NCI-H1694 (cell line): ENCODE measurements at places on chromosomes 2 and 18.

- DNase-seq: no peak
Measured at GRCh38 chr2:85053802-85054201, 79.4 kb upstream of the TCF7L1 start.

- DNase-seq: no peak
Measured at GRCh38 chr2:132460781-132461180, 44.2 kb downstream of the GPR39 start.

DNA sequence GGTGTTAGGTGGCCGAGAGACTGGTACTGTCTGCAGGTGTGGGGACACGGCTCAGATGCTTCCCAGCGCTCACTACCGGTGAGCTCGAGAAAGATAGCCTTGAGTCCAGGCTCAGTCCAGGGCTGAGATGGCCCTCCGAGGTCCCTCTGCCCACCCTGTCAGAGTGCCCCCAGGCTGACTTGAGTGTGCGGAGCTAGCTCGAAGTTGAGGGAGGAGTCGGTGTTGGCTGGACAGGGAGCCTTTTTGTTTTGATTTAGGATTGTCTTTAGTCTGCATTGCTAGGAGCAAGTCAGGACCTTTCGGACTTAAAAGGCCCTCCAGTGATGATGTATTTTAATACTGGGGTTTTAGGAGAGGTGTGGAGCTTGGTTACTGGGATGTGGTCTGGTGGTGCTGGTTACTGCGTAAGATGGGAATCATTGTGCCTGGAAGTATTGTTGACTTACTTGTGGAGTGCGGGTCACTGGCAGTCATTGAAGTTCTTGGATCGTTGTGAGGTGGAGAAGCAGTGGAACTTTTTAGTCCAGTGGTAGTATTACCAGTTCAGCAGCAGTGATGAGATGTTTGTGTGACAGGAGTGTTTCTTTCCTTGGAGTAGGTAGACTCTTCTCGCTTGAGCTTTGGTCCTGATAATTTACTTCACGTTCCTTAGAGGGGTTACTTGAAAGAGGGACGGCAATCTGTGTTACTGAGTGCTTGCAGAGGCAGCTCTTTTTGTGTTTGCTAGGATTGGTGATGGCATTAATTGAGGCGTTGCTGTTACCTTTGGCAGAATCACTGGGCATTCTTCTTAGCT lies 633 bp downstream of the KIAA1328 start:
- DNase-seq: no peak

DNA sequence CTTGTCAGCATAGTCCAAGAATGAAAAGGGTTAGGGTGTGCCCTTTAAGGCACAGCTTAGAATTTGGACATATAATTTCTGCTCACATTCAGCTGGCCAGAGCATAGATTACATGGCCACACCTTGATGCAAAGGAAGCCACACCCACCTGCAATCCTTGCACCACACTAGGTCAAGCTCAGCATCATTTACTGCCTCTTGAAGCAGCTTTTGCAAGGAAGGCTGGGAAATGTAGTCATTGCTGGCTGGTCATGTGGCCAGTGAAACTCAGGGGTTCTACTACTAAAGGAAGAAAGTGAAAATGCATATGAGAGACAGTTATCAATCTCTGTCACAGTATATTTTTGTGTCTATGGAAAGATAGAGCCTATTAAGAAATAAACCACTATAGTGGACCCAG lies 159.3 kb downstream of the GFPT1 start:
- DNase-seq: no peak

GRCh38 chr18:78160961-78161656 lies 818.5 kb upstream of the SALL3 start:
- no peak for DNase-seq

GRCh38 chr2:126771094-126771493 lies 115.1 kb downstream of the GYPC start:
- DNase-seq: no peak

- no peak for DNase-seq
Measured at GRCh38 chr2:68710336-68710735, 24.3 kb upstream of the ARHGAP25 start.
